HAP-1 (cell line): ENCODE measurements at places on chromosomes 13 and 19.

- no peak for DNase-seq
Observed at GRCh38 chr19:10780368-10780767, 55.6 kb downstream of the TMED1 start.

GRCh38 chr19:2289714-2290435, 7.9 kb upstream of the PEAK3 start:
- DNase-seq: no peak

- DNase-seq: no peak
Observed at GRCh38 chr13:73808318-73808717, 325.9 kb downstream of the KLF12 start.

DNA sequence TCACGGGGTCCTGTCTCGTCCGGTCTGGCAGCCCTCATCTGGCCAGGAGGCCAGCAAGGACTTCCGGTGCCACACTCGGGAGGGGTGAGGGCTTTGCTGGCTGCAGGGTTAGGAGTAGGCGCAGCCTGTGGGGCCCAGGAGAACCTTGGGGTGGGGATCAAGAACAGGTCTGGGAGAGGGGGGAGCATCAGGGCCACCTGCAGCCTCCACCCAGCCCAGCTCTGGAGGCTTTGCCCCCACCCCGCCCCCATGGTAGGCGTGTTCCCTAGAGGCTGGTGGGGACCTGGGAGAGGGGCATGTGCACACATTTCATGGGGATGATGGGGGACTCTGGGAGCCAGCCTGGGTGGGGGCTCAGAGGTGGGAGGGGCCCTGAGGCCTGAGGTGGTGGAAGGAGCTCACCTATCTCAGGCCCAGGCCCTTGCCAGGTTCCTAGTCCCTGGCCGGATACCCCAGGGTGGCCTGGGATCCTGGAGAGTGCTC, 23.3 kb downstream of the WTIP start:
- no peak for DNase-seq

GRCh38 chr19:18292810-18293641, 11.6 kb upstream of the JUND start:
- DNase-seq: peak; percentile 77

GRCh38 chr13:23671377-23671776, 101.2 kb downstream of the TNFRSF19 start:
- no peak for DNase-seq

GRCh38 chr13:98965325-98965724, 12.5 kb downstream of the DOCK9 start:
- DNase-seq: no peak

DNA sequence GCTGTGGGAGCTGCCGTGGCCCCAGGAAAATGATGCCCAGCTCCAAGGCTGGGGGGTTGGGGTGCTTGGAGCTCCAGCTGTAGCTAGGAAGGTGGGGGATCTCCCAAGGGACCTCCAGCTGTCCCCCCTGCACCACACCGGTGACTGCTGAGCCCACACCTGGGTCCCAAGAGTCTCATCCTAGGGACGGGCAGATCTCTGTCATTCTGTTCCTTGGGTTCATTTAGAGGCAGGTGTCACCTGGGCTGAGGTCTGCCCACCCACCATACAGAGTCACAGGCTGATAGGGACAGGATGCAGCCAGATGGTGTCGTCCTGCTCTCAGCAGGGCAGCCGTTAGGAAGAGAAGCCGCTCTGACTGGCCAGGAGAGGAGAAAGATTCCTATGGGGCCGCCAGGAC, 5.3 kb downstream of the F2RL3 start:
- no peak for DNase-seq

DNA sequence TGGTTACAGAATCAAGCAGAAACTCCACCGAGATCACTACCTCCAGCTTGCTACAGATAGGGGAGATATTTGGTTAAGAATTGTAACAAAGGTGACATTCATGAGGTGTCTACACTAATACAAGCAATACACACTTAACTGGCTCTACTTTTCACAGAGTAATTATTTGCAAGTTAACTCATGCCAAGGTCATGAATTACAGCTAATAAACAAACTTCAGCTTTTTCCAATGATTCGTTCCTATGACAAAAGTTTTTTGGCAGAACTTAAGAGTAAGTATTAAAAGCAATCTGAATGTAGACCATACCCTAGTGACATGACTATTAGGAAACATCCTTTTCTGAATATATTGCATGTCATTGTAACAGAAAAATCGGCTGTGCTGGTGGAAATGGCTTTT, 72.1 kb downstream of the LHFPL6 start:
- DNase-seq: no peak

DNA sequence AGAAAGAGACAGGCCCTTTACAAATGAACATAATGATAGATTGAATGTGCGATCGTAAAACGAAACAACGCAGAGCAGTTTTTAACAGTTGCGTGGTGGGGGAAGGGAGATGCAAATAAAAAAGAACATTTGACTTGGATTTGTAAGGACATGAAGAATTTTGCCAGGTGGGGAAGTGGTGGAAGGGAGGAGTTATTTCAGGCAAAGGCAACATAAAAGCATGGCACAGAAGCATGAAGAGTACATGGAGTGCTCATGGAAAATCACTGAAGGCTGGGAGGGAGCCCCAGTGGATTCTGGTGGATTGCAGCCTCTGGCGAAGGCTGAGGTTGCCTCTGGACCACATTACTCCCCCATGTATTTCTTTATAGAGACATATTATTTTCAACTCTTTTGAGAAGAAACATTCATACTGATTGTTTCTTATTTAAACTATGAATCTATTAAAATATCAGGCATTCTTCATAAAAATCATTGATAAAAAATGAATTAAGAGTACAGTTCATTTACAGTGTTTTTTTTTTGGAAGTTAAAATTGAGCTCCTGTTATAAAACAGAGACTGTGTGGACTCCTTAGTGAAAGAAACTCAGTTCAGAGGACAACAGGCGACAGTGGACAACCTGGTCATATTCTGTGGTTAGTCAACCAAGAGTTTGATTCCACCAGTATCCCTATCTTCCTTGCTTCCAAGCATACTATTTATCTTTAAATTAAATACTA, 57.5 kb downstream of the STARD13 start:
- no peak for DNase-seq

DNA sequence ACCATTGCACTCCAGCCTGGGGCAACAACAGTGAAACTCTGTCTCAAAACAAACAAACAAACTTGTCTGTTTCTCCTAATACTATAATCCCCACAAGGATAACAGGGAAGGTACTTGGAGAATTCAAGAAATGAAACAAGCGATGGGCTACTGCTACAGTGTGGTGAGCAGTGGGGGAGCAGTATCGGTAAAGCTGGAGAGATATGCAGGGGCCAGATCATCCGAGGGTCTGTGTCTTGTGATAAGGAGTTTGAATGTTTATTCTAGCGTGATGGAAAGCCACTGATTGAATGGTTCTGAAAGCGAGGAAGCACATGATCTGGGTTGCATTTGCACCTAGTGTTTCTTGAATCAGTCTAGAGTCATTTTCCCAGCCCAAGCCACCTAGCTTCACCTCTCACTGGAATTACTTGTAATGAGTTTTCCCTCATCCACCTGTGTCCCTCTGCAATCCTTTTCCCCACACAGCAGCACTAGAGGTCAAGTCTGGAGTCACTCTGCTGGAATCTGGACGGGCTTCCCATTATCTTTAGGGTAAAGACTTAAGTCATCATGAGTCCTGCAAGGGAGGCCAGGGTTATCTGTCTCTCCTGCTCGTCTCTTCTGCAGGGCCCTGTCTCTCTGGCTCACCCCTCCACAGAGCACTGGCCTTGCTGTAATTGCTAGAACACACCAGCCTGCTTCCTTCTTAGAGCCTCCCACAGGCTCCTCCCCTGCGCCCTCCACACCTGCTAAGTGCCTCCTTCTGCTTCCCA, 162.3 kb downstream of the KLF5 start:
- no peak for DNase-seq

DNA sequence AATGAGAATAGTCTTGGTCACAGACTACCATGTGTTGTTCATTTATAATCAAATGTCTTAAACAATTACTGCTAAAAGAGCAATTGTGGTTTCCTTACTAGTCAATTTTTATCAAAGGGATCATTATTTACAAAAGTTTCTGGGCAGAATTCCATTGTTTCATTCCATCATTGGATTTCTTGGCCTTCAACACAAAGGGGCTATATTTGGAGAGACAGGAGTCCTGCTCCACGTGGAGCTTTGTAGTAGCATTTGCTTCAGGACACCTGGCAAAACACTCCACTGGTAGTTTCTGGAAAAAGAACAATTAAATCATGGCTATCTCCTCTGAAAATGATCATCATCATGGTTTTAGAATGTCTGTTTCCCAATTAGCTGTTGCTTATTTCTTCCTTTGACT, 22.3 kb upstream of the STARD13 start:
- DNase-seq: no peak

- DNase-seq: no peak
Observed at GRCh38 chr19:38247126-38247525, 9.0 kb downstream of the PPP1R14A start.

DNA sequence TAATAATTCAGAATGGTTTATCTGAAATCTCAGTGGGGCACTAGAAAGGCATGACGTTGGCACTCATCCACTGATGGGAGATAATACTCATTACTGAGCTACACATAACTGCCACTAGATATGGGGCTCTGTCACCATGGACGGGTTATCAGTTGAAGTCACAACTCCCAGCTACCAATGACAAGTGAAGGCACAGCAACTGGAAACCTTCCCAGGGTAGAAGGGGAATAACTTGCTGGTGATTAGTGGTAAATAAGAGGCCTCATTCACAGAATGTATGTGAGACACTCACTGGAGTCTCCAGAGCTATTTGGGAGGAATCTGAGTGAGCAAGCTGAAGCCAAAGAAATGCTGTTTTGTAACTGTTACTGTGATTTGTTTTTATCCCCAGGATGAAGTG, 249.6 kb downstream of the ENOX1 start:
- no peak for DNase-seq

- no peak for DNase-seq
Observed at GRCh38 chr13:74975111-74975510, 506.9 kb downstream of the TBC1D4 start.

DNA sequence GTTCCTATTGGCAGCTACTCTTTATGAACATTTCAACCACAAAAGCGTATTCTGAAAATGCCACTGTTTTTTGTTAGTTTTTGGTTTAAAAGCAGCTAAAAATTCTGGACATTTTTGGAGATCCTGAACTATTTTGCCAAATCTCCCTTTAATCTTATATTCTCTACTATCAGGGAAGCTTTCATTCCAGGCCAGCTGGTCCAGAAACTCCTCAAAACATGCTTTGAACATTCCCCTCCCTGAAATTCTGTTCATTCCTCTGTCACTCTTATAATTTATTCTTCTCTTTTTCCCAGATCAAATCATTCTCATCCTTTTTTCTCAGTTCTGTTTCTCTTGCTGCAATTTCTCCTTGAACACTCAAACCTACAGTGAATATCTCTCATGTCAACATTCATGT, 790.9 kb upstream of the ARGLU1 start:
- no peak for DNase-seq

- no peak for DNase-seq
Observed at GRCh38 chr13:22489771-22490170, 691.0 kb upstream of the SGCG start.

- DNase-seq: no peak
Observed at GRCh38 chr13:67298297-67298696, 68.2 kb upstream of the PCDH9 start.

DNA sequence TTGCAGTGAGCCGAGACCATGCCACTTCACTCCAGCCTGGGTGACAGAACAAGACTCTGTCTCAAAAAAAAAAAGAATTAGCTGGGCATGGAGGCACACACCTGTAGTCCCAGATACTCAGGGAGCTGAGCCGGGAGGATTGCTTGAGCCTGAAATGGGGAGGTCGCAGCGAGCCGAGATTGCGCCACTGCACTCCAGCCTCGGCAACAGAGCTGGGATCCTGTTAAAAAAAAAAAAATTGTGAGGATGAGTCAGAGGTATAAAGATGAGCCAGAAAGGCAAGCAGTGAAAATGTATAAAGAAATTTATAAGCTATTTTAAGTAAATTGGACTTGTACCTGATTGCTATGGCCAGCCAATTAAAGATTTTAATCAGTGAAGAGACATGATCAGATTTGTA, 21.1 kb downstream of the KBTBD6 start:
- DNase-seq: no peak

DNA sequence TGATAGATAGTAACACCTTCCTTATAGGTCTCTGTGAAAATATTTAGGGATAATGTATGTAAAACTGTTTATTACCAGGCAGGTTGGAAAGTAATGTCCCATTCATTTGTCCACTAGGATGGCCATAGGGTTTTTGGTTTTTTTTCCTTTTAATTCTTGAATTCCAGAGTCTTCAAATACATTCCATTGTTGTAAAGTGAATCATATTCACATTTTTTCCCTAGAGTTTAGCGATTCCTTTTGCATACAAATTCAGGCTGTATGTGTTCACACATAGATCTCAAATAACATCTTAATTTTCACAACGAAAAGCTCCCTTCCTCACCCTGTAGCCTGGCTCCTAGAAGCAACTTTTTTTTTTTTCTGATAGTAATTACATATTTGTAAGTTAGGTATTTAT, 1.8 kb upstream of the ZNF557 start:
- no peak for DNase-seq

DNA sequence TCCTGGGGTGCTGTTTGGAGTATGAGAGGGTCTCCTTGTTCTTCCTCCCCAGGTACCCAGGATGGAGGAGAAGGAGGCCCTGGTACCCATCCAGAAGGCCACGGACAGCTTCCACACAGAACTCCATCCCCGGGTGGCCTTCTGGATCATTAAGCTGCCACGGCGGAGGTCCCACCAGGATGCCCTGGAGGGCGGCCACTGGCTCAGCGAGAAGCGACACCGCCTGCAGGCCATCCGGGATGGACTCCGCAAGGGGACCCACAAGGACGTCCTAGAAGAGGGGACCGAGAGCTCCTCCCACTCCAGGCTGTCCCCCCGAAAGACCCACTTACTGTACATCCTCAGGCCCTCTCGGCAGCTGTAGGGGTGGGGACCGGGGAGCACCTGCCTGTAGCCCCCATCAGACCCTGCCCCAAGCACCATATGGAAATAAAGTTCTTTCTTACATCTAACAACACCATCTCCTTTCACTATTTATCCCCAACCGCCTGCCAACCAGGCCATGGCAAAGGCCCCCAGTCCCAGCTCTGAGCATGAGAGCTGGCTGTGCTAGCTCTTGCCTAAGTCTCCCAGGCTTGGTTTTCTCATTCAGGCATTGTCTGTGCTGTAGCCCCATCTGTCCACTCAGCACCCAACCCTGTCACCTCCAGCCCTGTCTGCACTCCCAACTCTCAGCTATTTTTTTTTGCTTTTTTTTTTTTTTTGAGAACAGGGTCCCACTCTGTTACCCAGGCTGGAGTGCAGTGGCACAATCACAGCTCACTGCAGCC, 11.2 kb downstream of the DKKL1 start:
- DNase-seq: no peak

GRCh38 chr13:98261165-98261702, 84.2 kb upstream of the RNF113B start:
- DNase-seq: no peak

DNA sequence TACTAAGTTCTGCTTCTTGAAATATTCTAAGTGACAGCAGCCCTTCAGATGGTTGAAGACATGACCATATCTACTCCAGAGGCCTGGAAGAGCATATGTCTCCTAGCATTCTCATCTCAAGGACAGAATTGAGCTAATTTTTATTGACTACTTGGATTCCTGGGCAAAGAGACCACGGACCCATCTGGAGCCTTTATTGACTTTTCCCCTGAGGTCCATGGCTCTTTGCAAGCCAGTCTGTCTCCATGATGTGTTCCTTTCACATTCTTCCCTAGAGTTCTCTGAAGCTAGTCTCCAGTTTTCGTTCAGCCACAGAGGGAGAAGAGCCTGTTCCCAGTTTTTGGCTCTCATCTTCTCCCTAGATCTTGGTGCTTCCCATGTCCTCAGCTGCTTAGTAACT, 202.7 kb downstream of the PCCA start:
- no peak for DNase-seq
